DND-41 (cell line): ENCODE measurements at places on chromosomes 16 and 17.

DNA sequence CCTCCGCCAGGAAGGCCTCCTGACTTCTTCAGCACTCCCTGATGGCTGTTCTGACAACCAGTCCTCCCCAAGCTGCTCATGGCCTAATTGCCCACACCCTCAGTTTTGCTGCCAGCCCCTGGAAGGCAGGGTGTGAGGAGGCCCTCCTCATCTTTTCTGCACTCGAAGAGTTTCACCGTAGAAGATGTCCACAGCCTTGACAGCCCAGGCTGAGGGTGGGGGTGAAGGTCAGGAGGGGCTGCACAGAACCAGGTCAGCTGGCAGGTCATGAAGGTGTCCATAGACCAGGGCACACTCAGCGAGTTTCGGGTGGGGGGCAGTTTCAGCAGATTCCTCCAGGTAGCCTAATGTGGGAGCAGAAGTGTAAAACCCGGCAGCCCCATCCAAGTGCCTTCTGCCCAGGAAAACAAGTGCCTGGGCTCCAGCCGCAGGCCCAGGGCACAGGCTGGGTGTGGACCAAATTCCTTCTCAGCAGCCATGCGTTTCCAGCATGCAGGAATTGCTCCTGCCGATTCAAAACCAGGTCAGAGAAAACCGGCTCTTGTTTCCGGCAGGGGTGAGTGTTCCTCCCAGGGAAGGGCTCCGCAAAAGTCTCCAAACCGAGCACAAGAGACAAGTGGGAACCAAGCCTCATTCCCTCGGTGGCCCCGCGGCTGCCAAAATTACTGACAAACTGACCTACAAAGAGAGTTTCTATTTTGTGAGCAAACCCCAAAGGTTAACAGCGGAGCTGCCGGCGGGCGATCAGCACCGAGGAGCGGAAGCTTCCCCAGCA is 228.8 kb downstream of the C16orf78 start:
- DNase-seq = no peak

- DNase-seq = no peak
Measured at GRCh38 chr17:9273428-9274391, 252.4 kb downstream of the NTN1 start.

DNA sequence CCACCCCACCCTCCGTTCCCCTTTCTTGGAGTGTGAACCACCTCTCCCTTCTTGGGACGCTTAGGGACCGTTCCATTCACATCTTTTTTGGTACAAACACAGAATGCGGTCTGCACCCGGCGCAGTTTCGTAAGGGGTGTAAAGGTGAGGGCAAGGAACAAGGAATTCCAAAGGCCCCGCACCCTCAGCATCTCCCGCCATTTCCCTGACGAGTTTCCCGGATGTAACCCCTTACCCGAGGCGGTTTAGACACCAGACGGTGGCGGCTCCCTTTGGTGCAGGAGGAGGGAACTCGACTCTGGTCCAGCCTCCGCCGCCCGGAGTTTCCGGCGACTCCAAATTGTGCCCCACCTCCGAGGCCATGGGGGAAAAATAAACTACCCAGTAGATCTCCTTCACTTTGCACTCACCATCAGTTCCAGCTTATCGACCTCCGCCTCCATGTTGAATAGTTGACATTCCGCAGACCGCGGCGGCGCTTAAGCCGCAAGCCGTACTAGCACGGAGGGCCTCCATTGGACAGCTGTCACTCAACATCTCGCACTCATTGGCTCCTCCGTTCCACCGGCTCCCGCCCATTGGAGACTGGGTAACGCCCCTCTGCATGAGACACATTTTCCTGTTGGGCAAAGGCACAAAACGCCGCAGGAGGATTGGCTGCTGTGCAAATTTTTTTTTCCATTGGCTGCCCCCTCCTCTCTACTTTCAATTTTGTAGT is at the start of gene SKA2:
TSS of gene SKA2 (minus strand) at position 466 of the 718 bp plus-strand sequence. CDS start at position 443, 23 bp downstream.
- DNase-seq = peak; percentile 99

DNA sequence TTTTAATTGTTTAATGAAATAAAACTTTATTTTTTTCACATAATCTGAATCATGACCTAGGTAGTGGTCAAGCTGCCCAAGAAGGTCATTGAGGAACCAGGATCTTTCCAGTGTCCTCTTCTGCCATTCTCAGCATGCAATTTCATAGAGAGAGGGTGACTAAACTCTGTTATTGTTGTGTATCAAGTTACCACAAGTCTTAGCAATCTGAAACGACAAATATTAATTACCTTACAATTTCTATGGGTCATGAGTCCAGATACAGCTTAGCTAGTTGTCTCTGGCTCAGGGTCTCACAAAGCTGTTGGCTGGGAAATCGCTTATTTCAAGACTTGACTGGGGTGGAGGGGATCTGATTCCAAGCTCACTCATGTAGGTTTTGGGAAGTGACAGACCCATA is 37.6 kb downstream of the FTO start:
- DNase-seq = no peak

DNA sequence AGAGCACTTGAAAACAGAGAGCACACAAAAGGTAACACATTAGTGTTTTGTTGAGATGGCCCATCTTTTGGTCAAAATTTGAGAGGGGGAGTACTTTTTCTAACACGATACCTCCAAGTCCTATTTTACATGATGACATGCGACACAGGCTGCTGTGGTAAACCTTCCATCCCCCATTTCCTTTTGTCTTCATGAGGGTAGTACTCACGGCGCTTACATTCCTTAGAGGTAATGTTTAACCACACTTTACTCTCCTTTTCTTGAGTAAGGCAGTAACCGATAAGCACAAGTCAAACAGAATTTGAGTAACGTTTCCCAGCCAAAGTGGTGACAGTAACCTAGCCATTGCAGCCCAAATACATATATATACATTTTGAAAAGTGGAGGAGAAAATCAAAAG is 35.8 kb upstream of the PITPNM3 start:
- no peak for DNase-seq

GRCh38 chr16:86150641-86151238 is 251.8 kb downstream of the IRF8 start:
- no peak for DNase-seq

DNA sequence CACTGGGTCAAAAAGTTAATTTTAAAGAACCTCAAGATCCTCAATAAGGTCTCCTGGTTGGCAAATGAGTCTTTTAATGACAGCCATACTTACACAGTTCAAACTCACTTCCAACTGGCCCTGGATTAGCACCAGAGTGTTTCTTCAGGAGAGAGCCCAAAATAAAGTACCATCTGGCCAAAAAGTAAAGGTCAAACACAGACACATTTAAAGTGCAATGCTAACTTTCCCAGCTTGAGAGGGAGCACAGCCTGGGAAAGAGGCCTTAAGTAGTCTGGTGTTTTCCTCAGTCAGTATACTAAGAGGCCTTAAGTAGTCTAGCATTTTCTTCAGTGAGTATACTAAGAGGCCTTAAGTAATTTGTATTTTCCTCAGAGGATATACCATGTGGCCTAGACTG is 46.6 kb upstream of the ERN1 start:
- no peak for DNase-seq

GRCh38 chr17:71460943-71461342 is 659.9 kb upstream of the SOX9 start:
- DNase-seq = peak; percentile 26

DNA sequence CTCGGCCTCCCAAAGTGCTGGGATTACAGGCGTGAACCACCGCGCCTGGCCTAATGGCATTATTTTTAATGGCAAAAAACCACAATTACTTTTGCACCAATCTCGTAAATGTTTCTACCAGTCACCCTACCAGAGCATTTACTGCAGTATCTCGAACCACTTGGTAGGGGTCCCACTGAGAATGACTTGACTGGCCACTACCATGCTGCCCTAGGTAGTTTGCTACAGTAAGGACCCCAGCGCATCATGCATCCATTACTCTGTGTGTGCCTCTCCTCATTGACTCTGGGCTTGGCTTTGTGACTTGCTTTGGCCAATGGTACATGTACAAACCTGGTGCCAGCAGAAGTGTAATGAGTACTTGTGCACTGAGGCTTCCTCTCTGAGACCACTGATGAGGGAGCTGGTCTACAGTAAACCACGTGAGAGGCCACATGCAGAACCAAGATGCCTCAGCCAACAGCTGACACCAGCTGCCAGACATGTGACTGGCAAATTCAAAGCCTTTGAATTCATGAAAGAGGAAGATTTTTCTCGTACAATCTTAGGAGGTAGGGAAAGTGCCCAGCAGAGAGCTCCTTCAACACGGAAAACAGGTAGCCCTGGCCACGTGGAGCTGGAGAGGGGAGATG is 421.7 kb upstream of the C16orf82 start:
- no peak for DNase-seq

DNA sequence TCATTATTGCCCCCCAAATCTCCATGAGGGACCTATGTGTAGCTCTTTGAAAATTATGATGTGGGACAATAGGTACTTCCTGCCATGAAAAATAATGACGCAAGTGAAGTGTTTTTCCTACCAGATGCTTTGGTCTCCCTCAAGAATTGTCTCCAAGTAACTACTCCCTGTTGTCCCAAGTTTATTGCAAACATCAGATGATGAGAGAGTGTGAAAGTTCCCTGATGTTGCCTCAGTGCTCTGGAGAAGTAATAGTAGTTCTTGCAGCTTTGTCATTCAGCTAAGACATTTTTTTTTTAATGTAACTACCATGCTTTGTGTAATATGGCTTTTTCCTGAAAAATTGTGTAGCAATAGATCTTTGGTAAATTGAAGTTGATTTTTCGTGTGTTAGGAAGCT is 20.1 kb downstream of the LPCAT2 start:
- no peak for DNase-seq

GRCh38 chr16:1204933-1205332 is 20.1 kb downstream of the TPSG1 start:
- DNase-seq = no peak

GRCh38 chr17:60147553-60148223 is 2.1 kb upstream of the CA4 start:
- no peak for DNase-seq

- DNase-seq = no peak
Measured at GRCh38 chr17:47850692-47851573, at the start of gene SP6. TSS of gene SP6 (minus strand) at chr17:47851163. CDS start at chr17:47848429, 2,734 bp downstream.

DNA sequence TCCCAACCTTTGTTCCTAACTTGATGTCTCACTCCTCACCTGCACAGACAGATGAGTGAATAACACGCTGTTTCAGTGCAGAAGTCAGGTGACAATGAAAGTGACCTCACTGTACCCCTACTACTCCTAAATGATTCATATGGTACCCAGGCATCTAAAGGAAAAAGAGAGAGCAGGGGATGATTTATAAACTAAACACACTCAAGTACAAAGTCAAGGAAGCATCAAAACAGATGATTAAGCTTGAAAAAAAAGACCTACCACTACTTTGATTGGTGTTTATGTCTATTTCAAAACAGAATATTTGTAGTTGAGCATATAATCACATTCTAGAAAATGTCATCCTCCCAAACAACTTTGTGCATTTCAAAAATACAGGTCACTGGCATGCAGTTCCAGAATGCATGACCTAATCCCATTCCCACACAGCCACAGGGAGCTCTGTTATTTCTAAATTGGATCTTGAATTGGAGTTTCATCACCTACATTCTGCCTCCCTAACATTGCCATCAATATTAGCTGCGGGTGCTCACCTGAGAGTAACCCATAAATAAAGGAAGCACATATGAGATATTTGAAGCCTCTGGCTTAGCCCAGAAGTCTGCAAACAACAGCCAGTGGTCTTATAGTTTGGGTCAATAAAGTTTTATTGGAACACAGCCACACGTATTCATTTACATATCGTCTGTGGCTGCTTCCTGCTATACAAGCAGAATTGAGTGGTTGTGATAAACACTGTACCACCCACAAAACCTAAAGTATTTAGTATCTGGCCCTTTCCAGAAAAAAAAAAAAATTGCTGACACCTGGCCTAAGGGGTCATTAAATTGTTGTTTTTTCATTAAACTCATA is 14.0 kb downstream of the HS3ST3A1 start:
- DNase-seq = no peak

GRCh38 chr16:81546781-81547180 is 102.2 kb downstream of the CMIP start:
- DNase-seq = no peak

DNA sequence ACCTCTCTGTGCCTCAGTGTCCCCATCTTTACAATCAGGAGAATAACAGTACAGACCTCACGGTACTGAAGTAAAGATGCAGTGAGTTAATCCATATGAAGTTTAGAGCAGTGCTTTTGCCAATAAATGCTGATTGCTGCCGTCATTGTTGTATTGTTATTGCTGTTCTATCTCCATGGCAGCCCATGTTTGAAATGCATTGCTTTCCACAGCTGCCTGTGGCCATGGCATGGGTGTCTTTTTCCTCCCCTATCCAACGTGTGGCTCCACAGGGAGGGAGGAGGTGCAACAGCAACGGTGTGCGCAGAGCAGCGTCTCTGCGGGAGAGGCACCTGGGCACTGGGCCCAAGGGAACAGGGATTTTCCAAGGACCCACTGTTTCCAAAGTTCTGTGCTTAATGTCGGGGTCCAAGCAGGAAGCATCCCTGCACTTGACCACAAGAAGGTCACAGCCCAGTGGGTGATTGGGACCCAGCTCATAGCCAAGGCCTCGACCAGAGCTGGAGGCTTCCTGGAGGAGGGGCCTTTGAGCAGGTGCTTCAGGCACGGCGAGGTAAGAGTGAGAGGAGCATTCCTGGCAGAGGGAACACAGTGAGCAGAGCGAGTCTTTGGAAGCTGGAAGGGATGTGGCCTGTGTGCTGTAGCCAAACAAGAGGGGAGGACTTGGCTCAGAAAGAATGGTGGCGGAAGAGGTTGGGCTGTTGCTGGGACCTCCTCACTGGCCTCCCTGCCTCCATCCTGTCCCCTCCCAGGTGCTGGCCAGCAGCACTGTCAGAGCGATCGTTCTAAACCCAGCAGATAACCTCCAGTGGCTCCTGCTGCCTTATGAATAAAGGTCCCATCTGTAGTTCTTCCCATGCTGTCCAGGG is 3.9 kb downstream of the RAI1 start:
- DNase-seq = no peak

GRCh38 chr17:28497931-28498330 is 8.2 kb upstream of the FOXN1 start:
- no peak for DNase-seq

DNA sequence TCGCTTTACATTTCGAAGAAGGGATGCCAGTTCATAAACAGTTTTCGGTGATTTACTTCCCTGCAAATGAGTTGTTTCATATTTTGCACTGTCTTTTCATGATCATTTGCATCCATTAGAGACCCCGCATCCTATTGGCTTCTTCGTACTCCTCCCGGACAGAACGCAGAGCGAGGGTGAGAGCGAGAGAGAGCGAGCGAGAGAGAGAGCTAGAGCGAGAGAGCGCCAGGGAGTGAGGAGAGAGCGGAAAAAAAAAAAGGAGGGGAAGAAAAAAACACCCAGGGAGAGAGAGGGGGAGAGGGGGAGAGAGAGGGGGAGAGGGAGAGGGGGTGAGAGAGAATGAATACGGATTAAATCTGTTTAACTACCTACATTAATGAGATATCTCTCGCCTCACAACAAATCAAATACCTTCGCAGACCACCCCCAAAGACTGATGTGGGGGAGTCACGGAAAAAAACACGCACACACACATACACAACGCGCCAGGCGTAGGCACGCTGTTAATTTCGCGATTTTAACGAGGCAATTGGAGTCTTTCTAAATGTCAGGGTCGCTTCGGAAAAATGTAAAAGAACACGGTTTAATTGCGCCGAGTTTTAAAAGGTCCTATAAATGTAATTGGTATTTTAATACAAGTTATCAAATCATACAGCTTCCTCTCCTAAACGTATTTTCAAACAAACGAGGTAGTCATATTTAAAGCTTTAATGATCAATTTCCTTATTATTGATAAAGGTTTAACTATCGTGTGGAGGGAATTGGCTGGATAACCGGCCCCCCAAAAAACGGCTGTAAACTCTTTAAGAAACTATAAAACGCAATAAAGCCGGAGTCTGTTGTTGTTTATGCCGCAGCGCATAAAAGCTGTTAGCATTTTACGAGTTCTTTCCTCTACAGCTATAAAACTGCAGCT is at the start of gene HOXB8:
TSS of gene HOXB8 (minus strand) at position 246 of the 916 bp plus-strand sequence. CDS start 588 bp downstream, outside the sequence.
- no peak for DNase-seq

GRCh38 chr16:2595393-2596205 is 57.8 kb downstream of the PDPK1 start:
- no peak for DNase-seq
